Spleen (tissue), 13 donors: ENCODE measurements at places on chromosomes 3 and 15. TPM values are rescaled to one million over a fixed set of nuclear protein-coding genes. Genes with fewer than 3 reads are reported as not detected.
A peak's percentile ranks its signal among the peaks of the same experiment; 100 is the strongest.

The SOX2 gene
- polyA plus RNA-seq: 0.02 TPM

DNA sequence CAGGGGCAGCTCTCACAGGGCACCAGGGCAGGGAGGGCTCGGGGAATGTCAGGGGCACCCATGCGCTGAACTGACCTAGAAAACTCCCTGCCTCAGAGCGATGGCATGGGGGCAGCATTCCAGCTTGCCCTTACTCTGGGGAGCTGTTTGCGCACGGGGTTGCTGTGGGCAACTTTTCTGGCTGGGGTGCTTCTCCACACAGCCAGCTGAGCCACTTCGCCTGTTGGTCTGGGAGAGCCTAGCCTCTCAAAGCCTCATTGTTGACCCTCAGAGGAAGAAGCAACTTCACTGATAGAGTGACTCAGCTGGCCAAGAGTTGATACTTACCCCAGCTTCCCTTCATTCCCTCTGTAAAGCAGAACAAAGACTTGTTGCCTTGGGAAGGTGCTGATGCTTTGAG is 42.6 kb upstream of the MRPS22 start:
- DNase-seq: peak; percentile 53

GRCh38 chr3:71219744-71220638 is 363.5 kb downstream of the FOXP1 start:
- DNase-seq: no peak

DNA sequence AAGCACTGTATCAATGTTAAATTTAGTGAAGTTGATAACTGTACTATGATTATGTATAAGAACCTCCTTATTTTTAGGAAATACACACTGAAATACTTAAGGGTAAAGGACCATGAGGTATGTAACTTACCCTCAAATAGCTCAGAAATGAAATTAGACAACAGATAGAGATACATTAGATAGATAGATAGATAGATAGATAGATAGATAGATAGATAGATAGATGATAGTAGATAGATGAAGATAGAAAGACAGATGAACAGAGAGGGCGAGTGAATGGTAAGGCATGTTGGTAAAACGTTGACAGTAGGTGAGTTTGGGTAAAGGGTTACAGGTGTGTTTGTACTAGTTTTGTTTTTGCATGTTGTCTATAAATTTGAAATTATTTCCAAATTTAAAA is 38.0 kb upstream of the ACAN start:
- DNase-seq: no peak

GRCh38 chr3:101243285-101244211 is 76.8 kb downstream of the IMPG2 start:
- no peak for DNase-seq

The GLDN gene
- polyA plus RNA-seq: 1.1 TPM

The SEMA3F gene
- polyA plus RNA-seq: 31.7 TPM

- DNase-seq: no peak
These were observed 571 bp upstream of the RARRES1 start for GRCh38 chr3:158732856-158733200.

The TMEM158 gene
- polyA plus RNA-seq: 0.26 TPM
